Left ventricle myocardium inferior (tissue), 1 donor: ENCODE measurements at places on chromosomes 1 and 21. TPM values are rescaled to one million over a fixed set of nuclear protein-coding genes. Genes with fewer than 3 reads are reported as not detected.
A peak's percentile ranks its signal among the peaks of the same experiment; 100 is the strongest.

The HHAT gene
- total RNA-seq, result 2.1 TPM

The PSMD4 gene
- total RNA-seq, result 142 TPM

The MX2 gene
- total RNA-seq, result 5.4 TPM

The KRTAP12-2 gene
- total RNA-seq, result not detected

The LHX8 gene
- total RNA-seq, result not detected

The DISC1 gene
- 3.5 TPM for total RNA-seq

The BRDT gene
- total RNA-seq, result not detected

DNA sequence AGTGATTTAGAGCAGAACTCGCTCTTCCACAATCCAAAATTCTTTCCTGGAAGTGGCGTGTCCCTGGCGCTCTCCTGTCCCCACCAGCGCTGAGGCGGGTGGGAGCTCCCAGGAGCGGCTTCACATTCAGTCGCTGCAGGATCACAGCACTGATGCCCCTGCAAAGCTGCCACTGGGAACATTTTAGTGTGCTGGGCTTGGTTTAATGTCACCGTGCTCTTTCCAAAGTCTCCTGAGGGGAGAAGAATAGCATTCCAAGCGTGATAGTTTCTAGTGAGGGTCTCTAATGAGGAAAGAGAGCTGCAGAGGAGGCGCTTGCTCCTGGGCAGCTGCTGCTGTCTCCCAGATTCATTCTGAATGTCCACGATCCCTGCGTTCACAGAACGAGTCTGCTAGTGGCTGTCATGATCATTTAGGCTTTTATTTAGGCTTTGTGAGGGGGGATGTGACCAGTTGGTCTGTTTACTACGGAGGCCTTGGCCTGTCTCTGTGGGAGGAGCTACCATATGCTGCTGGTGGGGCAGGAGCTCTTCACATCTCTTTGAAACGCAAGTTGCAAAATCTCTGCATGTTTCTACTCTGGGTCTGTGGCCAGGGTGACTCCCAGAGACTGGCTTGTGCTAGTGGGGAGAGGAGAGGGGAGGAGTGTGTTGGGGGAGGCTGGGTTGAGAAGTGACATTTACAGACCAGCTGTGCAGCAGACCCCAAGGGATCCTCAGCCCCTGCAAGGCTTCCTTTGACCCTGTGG, 23.4 kb downstream of the OLFML3 start:
- DNase-seq, result no peak

- no peak for DNase-seq
These were observed 585 bp upstream of the AHCTF1 start for GRCh38 chr1:246932366-246932700.

GRCh38 chr1:43893006-43893405, 40.6 kb upstream of the ARTN start:
- no peak for DNase-seq

DNA sequence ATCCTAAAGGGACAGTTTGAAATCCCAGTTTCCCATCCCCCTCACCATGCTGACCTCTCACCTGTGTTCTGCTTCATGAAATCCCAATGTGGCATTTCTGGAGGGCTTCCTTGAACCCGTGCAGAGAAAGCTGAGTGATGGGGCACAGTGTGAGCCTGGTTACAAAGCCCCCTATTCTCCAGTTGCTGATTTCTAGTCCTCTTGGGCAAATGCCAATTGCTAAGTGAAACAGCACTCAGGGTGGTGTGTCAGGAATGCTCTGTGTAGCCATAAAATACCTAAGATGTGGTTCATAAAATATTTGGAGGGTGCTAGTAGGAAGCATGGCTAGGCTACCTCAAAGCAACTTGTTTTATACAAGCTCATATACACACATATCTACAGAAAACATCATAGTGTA, 32.0 kb downstream of the SUSD4 start:
- DNase-seq, result no peak

DNA sequence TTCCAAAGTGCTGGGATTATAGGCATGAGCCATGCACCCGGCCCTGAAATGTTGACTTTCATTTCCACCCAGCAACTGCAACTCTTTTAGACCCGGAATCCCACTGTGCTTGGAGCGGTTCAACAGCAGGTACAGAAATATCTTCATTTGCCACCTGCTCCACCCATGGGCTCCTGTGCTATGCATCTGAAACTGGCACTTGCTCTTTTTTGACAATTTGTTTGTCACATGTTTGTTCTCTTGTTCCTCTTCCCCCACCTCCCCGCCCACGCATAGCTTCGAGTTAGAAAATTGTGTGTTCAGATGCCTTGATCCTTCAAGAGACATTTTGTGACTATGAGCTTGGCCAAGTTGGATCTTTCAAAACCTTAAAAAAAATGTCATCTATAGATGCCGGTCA, 2.4 kb upstream of the IFNLR1 start:
- no peak for DNase-seq

DNA sequence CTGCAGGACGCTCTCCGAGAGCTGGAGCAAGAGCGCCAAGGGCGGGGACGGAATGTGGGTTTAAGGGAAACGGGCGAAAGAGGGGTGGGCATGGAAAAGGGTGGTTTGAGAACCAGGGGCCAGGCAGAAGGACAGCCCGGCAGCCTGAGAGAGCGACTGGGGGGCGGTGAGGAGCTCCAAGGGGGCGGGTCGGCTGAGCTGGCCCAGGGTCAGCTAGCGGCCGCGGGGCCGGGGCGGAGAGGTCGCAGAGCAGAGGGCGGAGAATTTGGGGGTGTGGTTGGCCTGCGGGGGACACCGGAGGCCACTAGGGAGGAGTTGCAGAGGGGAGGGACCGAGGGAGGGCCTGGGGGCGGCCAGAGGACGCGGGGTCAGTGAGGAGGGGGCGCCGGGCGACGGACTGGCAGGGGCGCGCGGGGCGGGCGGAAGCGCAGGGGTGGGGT, 54.7 kb downstream of the NDUFS5 start:
- DNase-seq, result no peak

DNA sequence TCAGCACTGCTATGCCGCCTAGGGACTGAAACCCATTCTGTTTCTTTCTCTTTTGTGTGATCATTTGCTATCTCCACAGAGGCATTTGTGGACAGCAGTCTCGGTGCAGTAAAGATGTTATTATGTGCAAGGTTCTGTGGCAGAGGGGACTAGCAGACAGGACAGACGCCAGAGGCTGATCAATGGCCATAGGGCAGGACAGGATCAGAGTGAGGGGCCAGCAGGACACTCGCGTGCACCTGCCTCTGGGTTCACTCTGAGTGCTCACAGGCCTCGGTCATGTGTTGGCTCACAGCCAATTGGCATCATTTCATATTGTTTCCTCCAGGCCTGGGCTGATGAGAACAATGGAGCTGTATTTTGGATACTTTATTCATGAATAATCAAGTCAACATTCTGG, 212.6 kb downstream of the TGFB2 start:
- no peak for DNase-seq

DNA sequence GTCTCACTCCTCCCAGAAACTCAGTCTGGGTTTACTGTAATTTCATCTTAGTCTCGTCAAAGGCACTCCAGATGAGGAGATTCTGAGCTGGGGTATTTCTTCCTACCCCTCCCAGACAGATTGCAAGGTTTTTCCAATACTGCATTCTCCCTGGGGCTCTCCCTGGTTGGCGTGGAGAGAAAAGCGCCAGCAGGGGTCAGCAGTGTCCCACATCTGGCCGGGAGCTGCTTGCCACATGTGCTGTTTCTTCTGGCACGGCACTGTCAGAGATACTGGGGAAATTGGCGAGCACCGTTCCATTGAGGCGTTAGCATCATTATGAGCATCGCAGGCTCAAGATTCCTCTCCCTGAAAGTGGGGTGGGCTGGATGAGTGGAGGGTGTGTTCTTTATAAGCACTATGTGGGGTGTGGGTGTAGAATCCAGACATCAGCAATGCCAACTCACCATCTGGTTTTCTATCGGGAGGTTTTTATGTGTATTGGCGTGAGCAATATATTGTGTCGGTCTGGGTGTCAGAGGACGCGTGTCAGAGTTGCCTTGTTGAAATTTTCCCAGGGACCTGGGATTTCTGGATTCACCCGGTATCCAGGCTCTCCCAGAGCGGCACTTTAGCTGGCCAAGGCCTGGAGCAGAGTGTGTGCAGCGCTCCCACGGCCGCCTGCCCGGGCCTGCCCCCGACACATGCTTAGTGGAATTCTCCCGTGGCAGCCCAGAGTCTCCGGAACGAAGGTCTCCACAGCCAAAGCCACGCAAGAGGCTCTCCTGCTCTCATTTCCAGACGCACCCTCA, 8.0 kb upstream of the NAV1 start:
- DNase-seq, result peak; percentile 90

- no peak for DNase-seq
These were observed 112.8 kb upstream of the ADAMTS5 start for GRCh38 chr21:27079636-27080240.

DNA sequence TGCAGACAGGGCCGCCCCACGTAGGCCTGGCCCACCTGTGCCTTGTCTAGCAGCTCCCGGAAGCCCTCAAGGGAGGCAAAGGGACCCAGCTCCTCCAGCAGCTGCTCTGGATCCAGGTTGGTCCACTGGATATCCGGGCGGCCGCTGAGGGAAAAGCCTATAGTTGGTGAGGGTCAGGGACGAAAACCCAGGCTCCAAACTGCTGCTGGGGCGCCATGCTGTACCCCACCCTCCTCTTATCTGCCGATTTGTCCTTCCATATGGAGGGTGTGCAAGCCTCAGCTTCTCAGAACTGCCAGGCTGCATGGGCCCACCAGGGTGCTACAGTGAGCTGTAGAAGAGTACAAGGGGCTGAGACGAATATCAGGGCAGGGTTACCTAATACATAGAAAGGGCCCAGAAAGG, 12.2 kb downstream of the PTCH2 start:
- DNase-seq, result no peak

- no peak for DNase-seq
These were observed 4.1 kb downstream of the SAMSN1 start for GRCh38 chr21:14541841-14542490.

DNA sequence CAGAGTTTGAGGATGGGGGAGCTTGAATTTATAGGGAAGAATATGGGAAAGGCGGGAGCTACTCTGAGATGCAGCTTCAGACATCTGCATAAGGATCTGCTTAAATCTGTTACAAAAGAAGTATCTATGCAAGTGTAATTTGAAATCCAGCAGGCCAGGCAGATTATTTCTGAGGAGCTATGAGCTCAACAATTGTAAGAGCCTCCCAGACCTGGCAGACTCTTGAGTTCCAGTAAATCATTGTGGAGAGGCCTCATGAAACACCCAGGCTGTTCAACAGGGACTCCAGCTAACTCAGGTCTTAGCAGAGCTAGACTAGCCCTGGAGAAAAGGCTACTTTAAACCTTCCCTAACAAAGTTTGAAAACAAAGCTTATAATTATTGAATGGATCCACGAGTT, 647.5 kb upstream of the CHRM3 start:
- no peak for DNase-seq

DNA sequence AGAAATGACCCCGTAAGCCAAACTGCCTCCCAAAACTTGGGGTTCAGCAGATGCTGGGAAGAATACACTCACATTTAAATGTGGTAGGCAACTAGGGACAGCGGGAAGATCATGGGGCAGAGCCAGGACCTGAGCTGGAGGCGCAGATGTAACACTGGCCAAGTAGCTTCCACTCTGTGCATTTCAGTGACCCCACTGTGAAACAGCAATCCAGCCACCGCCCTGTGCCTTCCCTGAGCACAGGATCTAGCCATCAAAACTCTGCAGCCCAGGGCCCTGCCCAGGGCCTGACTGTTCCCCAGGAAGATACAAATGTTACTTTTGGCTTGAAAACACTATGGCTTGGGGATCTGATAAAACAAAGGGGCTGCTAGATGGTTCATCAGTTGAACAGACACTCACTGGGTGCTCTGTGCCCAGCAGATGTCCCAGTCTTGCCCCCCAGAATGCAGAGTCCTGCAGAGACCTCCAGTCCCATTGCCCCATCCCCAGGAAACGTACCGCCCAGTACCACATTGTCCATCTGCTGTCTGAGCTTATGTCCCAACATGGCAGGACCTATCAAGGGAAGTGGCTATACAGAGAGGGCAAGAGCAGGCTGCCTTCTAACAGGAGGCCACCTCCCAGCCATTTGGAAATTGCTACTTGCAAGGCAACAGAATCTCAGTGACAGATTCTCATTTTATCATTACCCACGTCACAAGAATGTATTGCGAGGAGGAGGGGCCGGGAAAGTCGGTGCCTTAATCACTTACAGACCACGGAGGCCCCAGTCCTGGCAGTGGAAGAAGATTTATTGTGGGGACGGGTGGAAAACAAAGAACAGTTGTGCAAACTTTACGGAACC, 124.0 kb downstream of the DMRTB1 start:
- no peak for DNase-seq

DNA sequence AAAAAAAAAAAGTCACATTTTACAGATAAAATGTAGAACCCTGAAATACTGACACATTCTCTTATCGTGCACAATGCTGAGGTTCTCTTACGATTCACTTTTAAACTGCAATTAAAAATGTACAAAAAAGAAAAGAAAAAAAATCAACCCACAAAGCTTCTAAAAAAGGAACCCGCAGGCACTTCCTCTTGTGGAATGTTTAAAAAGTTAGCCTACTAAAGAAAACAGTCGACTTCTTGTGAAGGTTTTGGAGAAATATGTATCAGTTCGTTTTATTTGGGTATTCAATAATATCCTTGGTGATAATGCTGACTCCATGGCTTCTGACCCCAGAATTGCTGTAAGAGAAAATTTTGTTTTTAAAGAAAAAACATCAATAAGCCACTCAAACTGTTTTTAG, 10.2 kb downstream of the HNRNPU start:
- DNase-seq, result no peak

GRCh38 chr1:44777969-44778635, 2.8 kb downstream of the RPS8 start:
- no peak for DNase-seq

GRCh38 chr1:185585770-185586169, 148.4 kb upstream of the HMCN1 start:
- DNase-seq, result no peak

GRCh38 chr1:104190821-104191220, 441.1 kb downstream of the AMY1C start:
- DNase-seq, result no peak

DNA sequence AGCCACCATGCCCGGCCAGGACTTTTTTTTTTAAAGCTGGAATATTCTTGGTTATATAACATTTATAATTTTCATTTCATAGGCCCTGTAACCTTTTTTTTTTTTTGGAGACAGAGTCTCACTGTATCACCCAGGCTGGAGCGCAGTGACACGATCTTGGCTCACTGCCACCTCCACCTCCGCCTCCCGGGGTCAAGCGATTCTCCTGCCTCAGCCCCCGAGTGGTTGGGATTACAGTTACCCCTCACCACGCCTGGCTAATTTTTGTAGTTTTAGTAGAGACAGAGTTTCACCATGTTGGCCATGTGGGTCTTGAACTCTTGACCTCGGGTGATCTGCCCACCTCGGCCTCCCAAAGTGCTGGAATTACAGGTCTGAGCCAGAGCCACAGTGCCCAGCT, 12.6 kb downstream of the ZYG11B start:
- DNase-seq, result peak; percentile 41

GRCh38 chr1:216186816-216187215, 236.4 kb downstream of the USH2A start:
- DNase-seq, result no peak

- peak; percentile 40 for DNase-seq
These were observed at the start of gene SLFNL1 for GRCh38 chr1:41021526-41022308. Gene SLFNL1, minus strand, starts transcription at chr1:41021725. Its CDS starts 1,065 bp downstream, at chr1:41020660.
